Stimulated activated CD8-positive, alpha-beta memory T cell treated with anti-CD3 and anti-CD28 coated beads, Interleukin-7, amount 100 ng/mL, for 48 hours (primary cell): ENCODE measurements at places on chromosomes 7 and 10.

DNA sequence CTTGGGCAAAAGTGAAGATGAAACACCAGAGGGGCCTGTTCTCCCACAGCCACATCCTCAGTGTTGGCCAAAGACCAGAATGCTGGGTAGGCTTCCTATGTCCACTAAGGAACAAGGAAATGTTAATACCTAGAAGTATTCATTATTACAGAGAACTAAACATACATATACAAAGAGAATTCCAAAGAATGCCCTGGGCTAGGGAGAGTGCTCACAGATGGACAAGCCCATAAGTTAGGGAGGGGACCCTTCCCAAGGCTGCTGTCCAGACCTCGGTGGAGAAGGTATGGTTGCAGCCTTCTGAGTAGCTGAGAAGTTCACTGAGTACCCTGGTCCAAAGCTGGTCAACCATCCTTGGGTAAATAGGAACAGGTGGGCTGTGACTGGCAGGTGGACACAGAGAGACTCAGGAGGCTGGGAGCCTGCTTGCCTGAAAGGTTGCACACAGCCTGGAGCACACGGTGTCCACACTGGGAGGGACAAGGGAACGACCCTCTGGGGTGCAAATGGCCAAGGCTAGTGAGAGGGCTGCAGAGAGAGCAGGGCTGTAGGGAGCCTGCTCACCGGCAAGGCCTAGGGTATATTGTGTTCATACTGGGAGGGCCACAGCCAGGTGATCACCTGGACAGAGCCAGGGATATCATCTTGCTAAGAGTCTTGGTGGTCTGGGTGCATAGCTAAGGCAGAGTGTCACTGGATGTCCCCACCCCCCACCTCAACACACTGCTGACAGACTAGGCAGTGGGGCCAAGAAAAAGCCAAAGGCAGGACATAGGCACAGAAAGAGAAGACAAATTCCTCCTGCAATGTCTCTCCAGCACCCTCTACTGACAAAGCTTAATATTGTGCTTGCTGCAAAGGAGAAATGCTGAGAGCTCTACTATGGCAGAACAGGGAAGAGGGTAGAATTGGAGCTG is 40.3 kb downstream of the CPVL start:
- no peak for DNase-seq

DNA sequence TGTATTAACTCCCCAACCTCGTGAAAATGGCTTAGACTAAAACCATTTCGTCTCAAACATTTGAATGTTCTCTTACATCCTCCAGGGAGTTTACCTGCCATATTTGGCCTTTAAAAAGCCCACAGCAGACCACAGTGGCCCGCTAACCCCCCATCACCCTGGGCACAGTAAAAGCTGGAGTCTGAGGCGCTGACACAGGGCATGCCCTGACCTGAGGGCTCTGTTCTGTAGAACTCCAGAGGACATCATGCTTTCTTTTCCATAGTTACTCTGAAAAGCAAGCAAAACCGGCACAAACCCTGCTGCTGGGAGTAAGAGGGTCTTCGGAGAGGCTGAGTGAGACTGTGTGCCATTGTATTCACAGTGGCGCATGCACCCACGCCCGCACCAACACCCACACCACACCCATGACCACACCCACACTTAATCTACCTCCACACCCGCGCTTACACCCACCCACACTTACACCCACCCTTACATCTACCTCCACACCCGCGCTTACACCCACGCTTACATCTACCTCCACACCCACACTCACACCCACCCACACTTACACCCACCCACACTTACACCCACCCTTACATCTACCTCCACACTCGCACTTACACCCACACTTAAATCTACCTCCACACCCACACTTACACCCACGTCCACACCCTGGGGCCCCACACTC is 32.1 kb downstream of the LRRC27 start:
- DNase-seq: no peak

DNA sequence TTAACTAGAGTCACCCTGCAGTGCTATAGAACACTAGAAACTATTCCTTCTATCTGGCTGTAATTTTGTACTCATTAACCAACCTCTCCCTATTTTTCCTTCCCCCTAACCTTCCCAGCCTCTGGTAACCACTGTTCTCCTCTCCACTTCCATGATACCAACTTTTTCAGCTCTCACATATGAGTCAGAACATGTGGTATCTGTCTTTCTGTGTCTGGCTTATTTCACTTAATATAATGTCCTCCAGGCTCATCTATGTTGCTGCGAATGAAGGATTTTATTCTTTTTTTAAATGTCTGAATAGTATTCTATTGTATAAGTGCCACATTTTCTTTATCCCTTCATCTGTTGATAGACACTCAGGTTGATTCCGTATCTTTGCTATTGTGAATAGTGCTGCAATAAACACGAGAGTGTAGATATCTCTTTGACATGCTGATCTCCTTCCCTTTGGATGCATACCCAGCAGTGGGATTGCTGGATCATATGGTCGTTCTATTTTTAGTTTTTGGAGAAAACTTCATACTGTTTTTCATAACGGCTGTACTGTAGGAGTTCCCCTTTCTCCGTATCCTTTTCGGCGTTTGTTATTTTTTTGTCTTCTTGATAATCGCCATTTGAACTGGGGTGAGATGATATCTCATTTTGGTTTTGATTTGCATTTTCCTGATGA is 101.4 kb downstream of the FAM107B start:
- DNase-seq: no peak

DNA sequence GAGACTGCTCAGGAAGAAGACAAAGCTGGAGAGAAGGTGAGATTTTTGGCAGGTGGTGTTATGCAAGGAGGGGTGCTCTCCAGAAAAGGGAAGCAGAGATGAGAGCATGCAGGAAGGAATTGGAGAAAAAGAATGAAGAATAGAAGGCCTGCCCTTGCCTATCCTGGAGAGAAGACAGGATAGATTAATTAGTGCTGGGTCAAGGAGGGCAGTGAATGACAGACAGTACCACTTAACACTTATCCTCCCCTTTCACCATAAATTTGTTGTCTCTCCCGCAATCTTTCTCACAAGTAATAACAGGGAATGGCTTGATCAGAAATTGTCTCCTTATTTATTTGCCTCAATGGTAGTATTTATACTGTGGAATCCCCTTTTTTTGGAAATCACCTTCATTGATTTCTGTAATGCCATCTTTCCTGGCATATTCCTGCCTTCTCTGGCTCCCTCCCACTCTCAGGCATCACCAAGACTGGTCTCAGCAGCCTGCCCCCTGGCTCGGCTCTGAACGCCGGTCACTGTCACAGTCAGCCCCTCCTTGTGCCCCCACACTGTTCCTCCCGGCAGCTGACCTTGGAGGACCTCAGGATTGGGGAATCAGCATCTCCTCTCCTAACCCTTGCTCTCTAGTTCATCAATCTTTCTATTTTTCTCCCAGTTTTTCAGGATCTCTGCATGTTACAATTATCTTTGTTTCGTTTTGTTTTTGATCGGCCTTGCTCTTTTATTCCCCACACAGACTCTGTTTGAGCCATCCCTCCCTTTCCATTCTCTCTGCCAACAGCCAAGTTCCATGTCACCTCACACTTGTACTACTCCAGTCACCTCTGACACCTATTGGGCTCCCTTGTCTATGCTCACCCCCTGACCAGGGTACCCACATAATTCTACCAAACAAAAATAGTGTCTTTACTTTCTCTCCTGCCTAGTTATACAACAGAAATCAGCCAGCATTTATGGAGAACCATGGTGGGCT is 294.2 kb downstream of the PLXDC2 start:
- no peak for DNase-seq

DNA sequence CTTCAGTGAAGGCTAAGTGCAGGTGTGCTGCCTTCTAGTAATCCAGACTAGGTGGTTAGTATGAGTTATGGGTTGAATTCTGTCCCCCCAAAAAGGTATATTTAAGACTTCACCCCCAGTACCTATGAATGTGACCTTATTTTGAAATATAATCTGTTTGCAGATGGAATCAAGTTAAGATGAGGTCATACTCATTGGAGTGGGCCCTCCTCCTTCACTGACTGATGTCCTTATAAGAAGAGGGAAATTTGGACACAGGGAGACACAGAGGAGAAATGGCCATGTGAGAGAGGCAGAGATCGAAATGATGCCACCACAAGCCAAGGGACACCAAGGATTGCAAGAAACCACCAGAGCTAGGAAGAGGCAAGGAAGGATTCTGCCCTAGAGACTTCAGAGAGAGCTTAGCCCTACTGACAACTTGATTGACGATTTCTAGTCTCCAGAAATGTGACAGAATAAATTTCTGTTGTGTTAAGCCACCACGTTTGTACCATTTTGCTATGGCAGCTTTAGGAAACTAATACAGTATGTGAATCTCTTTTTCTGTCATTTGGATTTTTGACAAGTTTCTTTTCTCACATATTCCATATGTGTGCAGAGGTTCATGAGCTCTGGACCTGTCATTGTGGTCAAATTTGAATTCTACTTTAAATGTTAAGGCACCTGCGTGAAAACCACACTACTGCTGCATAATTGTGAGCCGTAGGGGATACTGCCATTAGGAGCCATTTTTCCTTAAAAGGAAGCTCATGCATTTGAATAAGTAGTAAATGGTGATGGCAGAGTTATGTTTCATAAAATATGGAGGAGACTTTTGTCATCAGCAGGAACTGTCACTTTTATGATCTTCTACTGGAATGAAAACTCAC is 2.6 kb upstream of the RPA3 start:
- no peak for DNase-seq

DNA sequence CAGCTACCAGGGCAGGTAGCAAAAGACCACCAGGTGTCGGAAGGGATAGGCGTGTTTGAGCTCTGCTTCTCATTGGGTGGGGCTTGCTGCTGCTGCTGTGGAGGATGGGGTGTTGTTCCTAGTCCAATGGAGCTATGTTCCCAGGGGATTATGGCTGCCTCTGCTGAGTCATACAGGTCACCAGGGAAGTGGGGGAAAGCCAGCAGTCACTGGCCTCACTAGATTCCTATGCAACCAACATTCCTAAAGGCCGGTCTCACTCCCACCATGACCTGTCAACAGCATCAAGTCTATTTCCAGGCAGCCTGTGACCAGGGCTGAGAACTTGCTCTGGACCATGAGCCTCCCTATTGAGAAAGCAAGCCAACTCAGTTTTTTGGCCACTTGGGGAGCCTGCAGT is 1160.8 kb downstream of the REEP3 start:
- DNase-seq: no peak

GRCh38 chr7:29609162-29610037 is 45.8 kb downstream of the PRR15 start:
- no peak for DNase-seq

DNA sequence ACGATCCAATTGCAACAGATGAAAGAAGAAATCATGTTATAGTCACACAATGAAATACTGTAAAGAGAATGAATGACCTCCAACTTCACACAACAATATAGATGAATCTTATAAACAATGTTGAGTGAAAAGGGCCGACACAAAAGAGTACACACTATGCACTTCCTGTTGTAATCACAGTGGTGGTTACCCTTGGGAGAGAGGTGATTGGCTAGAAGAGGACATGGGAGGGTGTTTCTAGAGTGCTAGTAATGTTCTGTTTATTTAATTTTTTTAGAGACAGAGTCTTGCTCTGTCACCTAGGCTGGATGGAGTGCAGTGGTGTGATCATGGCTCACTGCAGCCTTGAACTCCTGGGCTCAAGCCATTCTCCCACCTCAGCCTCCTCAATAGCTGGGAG is 82.5 kb downstream of the NDUFB2 start:
- DNase-seq: no peak

- no peak for DNase-seq
Measured at GRCh38 chr7:90688810-90689209, 92.7 kb downstream of the CDK14 start.

DNA sequence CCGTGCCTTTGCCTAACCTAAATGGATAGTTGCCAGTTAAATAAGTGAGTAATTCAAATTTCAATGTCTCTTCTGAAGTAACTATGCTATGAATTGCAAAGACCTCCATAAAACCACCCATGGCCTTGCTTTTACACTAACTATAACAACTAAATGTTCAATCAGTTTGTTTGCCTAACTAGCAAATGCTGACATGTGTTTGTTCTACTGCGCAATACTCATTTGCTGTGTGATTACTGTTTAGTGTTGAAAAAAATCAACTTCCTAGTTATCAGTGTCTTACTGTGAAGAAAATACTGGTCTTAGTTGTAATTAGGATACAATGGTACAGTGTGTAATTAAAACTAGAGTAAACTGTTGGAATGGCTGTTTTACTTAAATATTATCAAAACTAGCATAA is 47.3 kb upstream of the GATAD1 start:
- no peak for DNase-seq

DNA sequence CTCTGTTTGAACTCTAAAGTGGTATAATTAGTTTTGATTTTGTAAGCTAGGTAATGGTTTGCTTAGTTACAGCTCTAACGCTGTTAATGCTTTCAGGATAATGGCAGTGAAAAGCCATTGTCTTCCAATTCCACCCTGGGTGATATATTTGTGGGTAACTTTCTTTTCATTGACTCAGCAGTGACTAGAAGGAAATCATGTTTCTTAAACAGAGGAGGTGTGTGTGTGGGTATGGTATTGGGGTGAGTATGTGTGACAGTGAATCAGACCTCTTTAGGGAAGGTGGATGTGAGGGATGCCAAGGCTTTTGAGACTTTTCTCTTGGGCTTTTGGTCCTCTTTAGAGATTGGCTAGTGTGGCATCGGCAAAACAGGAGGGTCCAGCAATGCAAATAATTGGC is 13.6 kb downstream of the ENTPD7 start:
- DNase-seq: no peak

DNA sequence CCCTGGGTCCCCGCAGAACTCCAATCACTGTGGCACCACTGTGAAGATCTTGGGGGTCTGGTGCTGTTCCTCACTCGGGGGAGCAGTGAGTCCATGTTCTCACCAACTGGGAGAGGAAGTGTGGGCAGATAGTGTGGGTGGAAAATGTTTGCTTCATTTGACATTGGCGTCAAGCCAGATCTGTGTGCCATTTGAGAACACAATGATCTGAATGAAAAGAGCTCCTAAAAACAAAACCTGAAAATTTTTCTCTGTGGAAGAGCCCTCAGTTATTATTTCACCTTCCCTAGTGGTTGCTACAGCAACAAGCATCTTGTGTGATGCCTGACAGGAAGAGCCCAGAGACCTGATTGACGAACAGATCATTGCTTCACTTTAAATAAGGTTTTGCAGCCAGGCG is 125.6 kb downstream of the VIPR2 start:
- no peak for DNase-seq

DNA sequence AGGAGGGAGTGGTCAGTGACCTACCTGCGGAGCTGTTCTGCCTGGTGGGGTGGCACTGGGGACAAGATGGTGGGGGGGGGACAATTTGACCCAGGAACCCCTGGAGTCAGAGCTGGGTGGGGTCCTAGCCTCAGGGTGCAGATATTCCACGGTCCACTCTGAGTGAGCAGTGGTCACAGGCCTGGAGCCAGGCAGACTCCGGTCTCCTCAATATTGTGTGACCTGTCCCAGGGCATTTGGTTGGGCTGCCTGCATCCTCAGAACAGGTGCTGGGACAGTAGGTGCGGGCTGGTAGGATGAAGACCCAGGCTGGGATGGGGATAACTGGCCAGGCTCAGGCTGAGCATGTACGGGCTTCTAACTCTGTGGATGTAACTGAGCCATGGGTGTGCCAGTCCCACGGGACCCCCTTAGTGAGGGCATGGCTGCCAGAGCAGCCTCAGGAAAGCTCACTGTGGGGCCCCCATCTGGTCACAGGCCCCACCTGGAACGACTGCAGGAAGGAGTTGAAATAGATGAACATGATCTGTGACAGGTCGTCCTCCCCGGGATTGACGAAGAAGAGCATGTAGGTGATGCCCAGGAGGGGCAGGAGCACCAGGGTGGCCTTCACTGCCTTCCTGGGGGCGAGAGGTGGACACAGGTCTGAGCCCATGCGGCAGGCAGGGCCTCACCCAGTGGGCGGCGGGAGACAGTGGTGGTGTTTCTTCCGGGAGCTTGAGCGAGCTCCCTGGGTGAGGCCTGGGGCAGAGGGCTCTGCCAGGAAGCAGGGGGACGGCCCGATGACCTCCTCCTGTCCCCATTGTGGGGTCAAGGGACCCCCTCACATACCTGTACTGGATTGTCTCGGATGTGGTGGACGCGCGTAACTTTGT is 26.9 kb downstream of the CRHR2 start:
- no peak for DNase-seq
